CD4-positive, alpha-beta T cell treated with Interleukin-4 for 4 hours (primary cell): ENCODE measurements at places on chromosomes 4 and X.

- no peak for DNase-seq
Observed at GRCh38 chrX:9738151-9738550, 27.5 kb downstream of the GPR143 start.

DNA sequence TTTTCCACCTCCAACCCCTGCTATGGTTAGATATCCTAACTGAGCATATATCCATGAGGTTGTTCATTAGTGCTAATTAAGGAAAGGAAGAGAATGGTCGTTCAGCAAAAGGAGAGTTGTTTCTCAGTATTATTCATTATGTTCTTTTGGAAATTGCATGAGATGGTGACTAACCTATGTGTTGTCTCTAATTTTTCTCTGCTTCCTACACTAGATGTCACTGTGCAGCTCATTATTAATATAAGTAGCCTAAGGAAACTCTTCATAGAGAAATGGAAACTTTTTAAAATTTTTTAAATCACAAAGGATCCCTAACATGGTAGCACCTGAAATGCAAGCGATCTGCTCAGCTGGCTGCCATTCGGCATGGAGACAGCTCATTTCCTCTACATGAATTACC, 67.7 kb upstream of the FAM9A start:
- DNase-seq, result no peak

DNA sequence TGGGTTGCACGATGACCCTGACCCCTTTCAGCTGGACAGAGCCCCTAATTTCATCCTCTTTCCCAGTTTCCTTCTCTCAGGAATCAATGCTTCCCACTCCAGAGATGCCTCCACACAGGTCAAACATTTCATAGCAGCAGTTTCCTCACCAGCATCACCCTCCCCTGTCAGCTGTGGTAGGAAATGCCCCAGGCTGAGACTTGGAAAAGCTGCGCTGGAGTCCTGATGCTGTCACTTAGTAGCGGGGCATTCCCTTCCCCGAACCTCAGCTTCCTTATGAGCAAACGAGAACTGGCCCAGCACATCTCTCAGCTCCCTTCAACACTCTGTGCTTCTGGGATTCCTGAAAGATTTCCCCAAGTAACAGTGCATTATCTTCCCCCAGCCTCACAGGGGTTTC, 2.7 kb downstream of the GJB1 start:
- DNase-seq, result no peak

GRCh38 chr4:144090744-144091143, 49.8 kb downstream of the GYPA start:
- DNase-seq, result no peak

- peak; percentile 46 for DNase-seq
Observed at GRCh38 chrX:136147315-136147901, at the start of gene FHL1. TSS of gene FHL1 (plus strand) at chrX:136147533.

- DNase-seq, result no peak
Observed at GRCh38 chr4:2741626-2742025, 14.5 kb downstream of the TNIP2 start.

DNA sequence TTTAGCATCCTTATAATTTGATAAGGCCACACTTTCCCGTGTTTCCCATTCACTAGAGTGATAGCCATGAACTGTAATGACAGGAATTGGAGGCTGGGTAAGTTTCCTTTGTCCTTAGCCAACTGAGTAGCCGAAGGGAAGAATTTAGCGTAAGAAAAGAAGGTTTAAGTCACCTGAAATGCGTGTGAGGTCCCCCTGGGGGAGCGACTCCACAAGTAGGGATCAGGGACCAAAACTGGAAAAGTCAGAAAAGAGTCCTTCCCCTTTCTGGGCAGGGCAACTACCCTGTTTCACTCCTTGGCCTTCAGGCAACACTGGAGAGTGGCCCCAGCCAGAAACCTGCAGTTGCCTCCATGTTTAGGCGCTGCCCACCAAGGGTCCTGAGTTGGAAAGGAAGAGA, 81.6 kb upstream of the MED14 start:
- DNase-seq, result no peak

DNA sequence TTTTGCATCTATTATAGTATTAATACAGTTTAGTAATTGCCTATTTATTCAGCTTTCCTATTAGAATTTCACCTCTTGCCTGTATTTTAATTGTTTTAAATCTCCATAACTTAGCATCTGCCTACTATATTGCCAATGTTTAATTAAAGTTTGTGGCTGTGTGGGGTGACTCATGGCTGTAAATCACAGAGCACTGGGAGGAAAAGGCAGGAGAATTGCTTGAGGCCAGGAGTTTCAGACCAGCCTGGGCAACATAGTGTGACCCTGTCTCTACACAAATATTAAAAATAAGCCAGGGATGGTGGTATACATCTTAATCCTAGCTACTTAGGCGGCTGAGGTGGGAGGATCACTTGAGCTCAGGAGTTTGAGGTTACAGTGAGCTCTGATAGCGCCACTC, 14.5 kb upstream of the CCSER1 start:
- DNase-seq, result no peak

- no peak for DNase-seq
Observed at GRCh38 chrX:18016941-18017340, 155.8 kb upstream of the RAI2 start.

- no peak for DNase-seq
Observed at GRCh38 chr4:57492251-57492878, 382.2 kb upstream of the IGFBP7 start.

GRCh38 chrX:148049441-148049840, 68.3 kb downstream of the FMR1NB start:
- peak; percentile 25 for DNase-seq

GRCh38 chr4:74378573-74378972, 13.6 kb downstream of the EREG start:
- no peak for DNase-seq

DNA sequence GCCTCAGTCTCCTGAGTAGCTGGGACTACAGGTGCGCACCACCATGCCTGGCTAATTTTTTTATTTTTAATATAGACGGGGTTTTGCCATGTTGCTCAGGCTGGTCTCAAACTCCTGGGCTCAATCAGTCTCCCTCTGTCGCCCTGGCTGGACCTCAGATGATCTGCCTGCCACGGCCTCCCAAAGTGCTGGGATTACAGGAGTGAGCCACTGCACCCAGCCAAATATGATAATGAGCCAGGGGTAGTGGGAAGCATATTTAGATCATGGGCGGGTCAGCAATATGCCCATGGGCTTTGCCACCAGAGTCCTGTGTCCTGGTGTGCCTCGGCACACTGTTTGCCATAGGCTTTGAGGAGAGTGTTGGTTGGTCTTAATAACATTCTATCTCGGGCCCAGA, 71.8 kb downstream of the FAM193A start:
- DNase-seq, result no peak

DNA sequence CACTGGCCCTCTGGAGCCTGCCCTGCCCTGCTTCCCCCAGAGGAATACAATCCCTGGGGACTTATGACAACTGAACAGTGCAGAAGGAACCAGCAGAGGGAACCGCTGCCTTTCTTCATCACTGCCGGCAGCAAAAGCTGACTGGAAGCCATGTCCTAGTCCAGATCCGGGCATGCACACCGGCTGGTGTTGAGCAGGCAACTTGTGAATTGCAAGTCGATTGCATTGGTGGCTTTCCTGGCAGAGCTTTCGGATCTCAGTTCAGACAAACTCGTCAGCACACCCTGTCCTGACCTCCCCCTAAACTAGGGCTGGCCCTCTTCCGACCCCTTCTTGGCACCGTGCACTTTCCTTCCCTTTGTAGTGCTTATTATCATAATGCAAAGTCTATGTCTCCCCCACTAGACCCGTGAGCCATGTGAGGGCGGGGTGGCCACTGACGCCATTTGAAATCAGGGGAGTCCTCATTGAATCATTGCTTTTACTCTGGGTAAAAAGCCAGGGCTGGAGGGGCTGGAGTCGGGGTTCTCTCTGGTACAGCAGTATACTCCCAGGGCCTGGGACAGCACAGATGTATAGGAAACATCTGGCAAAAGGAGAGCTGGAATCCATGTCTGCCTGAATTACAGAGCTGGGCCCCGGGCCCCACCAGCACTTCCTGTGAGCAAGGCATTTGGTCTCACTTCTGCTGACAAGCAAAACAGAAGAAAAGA, 1.8 kb downstream of the ARHGAP4 start:
- DNase-seq, result peak; percentile 36
